Stimulated activated CD4-positive, alpha-beta T cell treated with anti-CD3 and anti-CD28 coated beads, Interleukin-1b, Interleukin-23, amount 100 ng/mL, for 1 hour (primary cell): ENCODE measurements at places on chromosomes 13 and 19.
A peak's percentile ranks its signal among the peaks of the same experiment; 100 is the strongest.

DNA sequence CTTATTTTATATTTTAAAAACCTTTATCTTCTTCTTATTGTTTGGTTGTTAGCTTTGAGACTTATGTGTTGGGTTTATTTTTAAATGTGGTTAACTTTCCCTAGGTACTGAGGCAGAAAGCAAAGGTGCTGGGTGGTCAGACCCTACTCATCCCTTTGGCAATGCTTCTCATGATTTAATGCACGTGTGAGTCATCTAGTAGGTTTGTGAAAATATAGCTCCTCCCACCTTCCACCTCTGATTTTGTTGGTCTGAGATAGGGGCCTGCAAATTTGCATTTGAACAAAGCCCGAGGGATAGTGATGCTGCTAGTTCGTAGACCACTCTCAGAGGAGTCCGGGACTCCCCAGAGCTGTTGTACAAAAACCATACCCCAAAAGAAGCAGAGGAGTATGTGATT is 771.3 kb upstream of the ARGLU1 start:
- no peak for DNase-seq

DNA sequence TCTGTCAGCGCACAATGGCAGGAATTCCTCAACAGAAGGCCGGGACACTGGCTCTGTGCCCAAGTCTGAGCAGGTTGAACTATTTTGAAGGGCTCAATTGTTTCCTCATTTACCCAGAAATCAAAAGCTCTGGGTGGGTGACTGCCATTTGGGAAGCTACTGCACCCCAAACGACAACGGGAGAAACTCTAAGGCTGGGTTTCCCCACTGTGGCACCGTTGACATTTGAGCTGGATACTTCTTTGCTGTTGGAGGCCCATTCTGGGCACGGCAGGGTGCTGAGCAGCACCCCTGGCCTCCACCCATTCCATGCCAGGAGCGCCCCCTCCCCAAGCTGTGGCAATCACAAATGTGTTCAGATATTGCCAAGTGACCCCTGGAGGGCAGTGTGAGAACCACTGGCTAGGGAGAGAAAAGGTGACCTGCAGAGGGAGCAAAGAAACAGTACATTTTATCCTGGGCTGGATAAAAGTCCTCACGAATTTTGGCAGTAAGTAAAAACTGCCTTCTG is 62.5 kb downstream of the RFX2 start:
- DNase-seq, result no peak

DNA sequence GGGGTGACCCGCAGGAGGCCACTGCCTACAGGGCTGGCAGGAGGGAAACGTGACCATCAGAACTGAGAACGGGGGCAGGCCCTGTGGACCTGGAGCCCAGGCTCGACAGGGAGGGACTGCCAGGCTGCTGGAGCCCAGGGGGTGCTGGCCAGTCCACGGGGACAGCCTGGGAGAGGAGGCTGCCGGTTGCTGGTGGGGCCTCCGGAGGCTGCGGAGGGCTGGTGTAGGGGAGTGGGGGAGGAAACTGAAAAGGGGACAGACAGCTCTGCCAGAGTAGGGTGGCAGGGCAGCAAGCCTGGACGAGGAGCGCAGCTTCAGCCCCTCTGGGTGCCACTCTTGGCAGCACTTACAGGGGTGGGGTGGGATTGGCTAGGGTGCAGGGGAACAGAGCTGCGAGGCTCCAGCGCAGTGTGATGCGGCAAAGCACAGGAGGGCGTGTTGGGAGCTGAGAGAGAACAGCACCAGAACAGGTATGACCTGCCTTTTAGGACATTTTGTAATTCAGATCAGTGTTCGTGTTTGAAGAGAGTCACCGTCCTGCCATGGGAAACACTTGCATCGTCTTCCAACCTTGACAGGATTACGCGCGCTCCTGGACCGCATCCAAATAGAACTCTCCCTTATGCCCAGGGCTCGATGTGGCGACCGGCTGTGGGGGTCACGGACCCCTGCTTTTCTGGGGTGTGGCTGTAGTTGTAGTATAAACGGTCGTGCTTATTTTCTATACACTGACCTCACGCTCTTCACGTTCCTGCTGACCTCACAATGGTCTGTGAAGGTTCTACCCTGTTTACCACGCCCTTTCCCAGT is 19.9 kb upstream of the ARHGEF7 start:
- no peak for DNase-seq

DNA sequence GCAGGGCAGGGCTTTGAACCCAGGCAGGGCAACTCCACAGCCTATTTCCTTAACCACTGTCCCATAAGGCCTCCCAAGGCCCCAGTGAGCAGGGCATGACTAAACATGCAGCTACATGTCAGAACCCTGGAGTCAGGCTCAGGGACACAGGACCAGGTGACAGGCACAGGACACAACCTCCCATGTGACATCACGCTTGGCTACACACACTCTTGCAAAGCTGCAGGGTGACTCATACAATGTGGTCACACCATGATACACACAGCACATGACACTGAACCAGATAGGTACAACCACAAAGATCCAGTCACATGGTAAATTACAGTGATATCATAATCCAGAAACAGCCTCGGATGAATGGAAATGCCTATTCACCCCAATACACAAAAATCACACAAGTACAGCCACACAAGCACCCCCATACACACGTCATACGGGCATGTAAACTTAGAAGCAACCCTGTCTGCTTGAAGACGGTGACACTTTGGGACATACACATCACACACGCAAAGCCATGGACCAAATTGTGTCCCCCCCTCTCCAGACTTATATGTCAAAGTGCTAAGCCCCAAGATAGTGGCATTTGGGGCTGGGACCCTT is 14.5 kb downstream of the KLK4 start:
- no peak for DNase-seq

- DNase-seq, result no peak
Measured at GRCh38 chr19:45473682-45474605, 6.1 kb downstream of the FOSB start.

GRCh38 chr19:4768934-4769777 is 22.4 kb upstream of the FEM1A start:
- peak; percentile 42 for DNase-seq

GRCh38 chr13:93922063-93922855 is 557.2 kb downstream of the DCT start:
- no peak for DNase-seq

GRCh38 chr19:20414120-20414519 is 151.5 kb downstream of the ZNF737 start:
- DNase-seq, result no peak

DNA sequence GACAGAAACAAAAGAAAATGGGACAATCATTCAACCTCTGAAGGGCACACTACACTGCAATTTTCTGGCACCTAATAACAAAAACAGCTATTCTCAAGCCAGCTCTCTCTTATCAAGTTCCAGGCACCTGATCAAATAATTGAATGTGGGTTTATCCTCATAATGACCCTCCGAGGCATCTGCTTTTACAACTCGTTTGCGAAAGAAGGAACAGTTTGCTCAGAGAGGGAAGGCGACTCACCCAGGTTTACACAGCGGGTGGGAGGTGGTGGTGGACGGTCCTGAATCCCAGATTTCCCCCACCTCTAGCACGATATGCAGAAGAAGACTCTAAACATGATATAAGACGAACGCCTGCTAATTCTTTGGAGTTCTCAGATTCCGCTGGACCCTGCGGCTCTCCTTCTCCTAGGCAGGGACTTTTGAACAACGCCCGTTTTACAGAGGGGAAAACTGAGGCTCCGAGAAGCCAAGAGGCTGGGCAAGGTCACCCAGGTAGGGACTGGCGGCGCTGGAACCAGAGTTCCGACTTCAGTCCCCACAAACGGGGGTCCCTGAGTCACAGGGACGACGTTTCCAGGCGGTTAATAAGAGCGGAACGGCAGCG is 641 bp downstream of the SGTA start:
- no peak for DNase-seq

- no peak for DNase-seq
Measured at GRCh38 chr19:54297759-54298305, 15.1 kb downstream of the LILRA5 start.

DNA sequence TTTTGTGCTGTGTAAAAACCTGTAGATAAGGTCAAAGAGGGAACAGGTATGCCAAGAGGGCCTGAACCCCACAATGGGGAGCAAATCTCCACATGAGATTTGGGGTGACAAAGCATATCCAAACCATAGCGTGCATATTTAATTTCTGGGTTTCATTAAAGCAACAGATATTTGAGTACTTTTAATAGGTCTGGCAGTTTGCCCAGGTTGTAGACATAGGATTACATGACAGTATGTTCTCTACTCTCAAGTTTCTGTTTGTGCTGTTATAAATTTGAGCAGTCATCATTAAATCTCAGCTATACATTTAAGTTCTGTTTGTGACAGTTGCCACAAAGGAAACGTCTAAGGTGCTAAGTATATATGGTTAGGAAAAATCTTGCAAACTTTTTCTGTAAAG is 236.4 kb downstream of the ATP8A2 start:
- no peak for DNase-seq

GRCh38 chr19:872266-872951 is 12.9 kb downstream of the CFD start:
- peak; percentile 42 for DNase-seq

- no peak for DNase-seq
Measured at GRCh38 chr13:78606471-78607408, 3.4 kb upstream of the POU4F1 start.

- peak; percentile 58 for DNase-seq
Measured at GRCh38 chr19:14479975-14480699, 5.0 kb upstream of the PTGER1 start.

GRCh38 chr19:58364146-58364545 is 1.6 kb upstream of the ZNF497 start:
- no peak for DNase-seq

DNA sequence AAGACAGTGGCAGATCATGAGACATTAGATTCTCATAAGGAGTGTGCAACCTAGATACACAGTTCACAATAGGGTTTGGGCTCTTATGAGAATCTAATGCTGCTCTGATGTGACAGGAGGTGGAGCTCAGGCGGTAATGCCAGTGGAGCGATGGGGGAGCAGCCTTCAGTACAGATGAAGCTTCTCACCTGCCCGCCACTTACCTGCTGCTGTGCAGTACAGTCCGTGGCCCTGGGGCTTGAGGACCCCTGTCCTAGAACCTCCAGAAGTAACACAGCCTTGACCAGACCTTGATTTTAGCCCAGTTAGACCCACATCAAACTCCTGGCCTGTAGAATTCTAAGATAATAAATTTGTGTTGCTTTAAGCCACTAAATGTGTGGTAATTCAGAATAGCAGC is 215.1 kb upstream of the MIR17HG start:
- no peak for DNase-seq

GRCh38 chr13:114109641-114110041 is 22.8 kb downstream of the RASA3 start:
- no peak for DNase-seq

GRCh38 chr13:43572656-43573360 is 214.0 kb downstream of the ENOX1 start:
- no peak for DNase-seq

DNA sequence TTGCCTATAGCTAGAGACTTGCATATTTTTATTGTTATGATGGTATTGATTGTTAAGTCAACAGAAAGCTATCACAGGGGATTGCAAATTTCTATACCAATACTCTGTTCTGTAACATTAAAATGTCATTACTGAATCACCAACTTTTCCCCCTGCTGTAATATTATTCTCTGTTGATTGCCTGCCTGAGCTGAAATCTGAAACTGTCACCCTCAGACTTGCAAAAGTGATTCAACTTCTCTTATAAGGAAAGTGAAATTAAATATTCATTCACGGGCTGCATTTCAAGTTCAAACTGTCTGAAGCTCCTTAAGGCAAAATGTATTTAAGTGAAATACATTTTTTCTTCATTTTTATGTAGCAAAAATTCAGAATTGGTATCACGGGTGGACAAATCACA is 723.2 kb downstream of the PCDH9 start:
- DNase-seq, result no peak

GRCh38 chr13:101695870-101696516 is 243.5 kb downstream of the ITGBL1 start:
- no peak for DNase-seq

- no peak for DNase-seq
Measured at GRCh38 chr13:42148538-42148937, 100.1 kb downstream of the DGKH start.

- DNase-seq, result no peak
Measured at GRCh38 chr19:2848616-2849015, 7.3 kb downstream of the ZNF555 start.

DNA sequence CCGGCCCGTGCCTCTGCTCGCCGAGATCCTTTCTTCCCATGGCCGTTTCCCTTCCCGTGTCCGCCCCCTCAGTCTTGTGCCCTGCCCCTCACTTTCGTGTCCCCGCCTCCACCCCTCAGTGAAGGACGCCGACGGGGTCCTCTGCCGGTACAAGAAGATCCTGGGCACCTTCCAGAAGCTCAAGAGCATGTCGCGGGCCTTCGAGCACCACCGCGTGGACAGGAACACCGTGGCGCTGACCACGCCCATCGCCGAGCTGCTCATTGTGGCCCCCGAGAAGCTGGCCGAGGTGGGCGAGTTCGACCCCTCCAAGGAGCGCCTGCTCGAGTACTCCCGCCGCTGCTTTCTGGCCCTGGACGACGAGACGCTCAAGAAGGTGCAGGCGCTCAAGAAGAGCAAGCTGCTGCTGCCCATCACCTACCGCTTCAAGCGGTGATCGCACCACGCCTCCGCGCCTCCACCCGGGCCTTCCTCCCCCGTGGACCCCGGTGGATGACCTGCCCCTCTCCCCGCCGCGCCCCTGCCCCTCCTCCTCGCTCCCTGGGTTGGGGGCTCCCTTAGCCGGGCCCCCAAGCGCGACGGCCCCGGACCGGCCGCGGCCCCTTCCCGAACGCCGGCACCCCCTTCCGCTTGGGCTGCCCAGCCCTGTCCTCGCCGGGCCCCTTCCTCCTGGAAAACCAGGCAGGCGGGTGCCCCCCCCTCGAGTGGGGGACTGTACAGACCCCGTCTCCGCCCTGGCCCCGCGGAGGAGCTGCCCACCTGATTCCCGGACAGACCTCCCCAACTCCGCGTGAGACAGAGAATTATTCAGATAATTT is 2.3 kb upstream of the U2AF2 start:
- DNase-seq, result no peak

GRCh38 chr13:46861959-46862358 is 34.9 kb downstream of the HTR2A start:
- DNase-seq, result no peak
